Astrocyte (in vitro differentiated cells and primary cell): ENCODE measurements at places on chromosomes 11 and 22. TPM values are rescaled to one million over a fixed set of nuclear protein-coding genes. Genes with fewer than 3 reads are reported as not detected.

Gene ANO5
- total RNA-seq: 2.5 and 2.7 TPM in 2 replicates

Gene MS4A7
- not detected in 2 replicates for total RNA-seq

- no peak overlapping the region for H3K4me3 ChIP-seq
- H3K27me3 ChIP-seq: no peaks in the 10 kb centered on the region
- peak; percentile 91 for DNase-seq
- H3K27ac ChIP-seq: no peak overlapping the region
- no peaks in the 10 kb centered on the region for H3K36me3 ChIP-seq
Measured at GRCh38 chr22:43777286-43777685, 34.8 kb downstream of the EFCAB6 start.

DNA sequence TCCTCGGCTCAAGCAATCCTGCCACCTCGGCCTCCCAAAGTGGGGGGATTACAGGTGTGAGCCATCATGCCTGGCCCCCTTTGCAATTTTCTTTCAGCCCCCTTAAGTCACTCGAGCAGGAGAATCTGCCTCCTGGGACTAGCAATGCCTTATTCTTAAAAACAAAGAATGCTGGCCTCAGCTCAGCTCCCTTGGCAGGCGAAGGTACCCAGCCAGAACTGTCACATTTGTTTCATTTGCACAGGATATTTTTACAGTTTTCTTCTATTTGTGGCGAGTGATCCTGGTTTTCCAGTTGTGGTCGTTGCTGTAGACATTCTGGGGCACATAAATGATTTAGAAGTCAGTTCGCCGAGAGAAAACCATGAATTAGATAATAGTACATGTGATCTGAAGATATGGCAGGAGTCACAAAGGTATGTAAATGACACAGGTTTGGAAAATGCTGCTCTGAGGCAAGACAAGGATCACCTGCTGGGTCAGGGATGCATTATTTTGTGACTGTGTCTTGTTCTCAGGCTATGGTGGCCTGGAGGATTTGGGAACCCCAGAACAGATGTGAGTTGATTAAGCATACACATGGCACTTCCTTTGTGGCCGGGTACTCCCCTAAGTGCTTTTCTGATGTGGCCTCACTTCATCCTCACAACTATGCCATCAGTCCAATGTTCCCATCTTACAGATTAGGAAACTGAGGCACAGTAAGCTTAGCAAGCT, 51.2 kb upstream of the SLC22A12 start:
- peaks cover 3% of the 10 kb centered on the region for H3K4me1 ChIP-seq
- H3K4me3 ChIP-seq: no peak overlapping the region
- DNase-seq: no peak

- peak; percentile 53 for DNase-seq
- H3K4me1 ChIP-seq: no peaks in the 10 kb centered on the region
- H3K36me3 ChIP-seq: no peaks in the 10 kb centered on the region
- H3K4me3 ChIP-seq: no peak overlapping the region
- no peak overlapping the region for H3K27ac ChIP-seq
Measured at GRCh38 chr22:26406118-26406517, 22.9 kb upstream of the ASPHD2 start.

GRCh38 chr11:33256031-33256812, 959 bp upstream of the HIPK3 start:
- H3K4me1 ChIP-seq: peaks cover 6% of the 10 kb centered on the region
- no peaks in the 10 kb centered on the region for H3K27me3 ChIP-seq
- no peaks in the 10 kb centered on the region for H3K36me3 ChIP-seq
- no peak for DNase-seq

- no peaks in the 10 kb centered on the region for H3K4me1 ChIP-seq
- no peaks in the 10 kb centered on the region for H3K36me3 ChIP-seq
- no peak for DNase-seq
- no peak overlapping the region for H3K4me3 ChIP-seq
- H3K27ac ChIP-seq: no peak overlapping the region
Measured at GRCh38 chr11:87116185-87116584, 78.5 kb downstream of the TMEM135 start.

GRCh38 chr22:26839216-26839615, 181.8 kb downstream of the MIAT start:
- H3K4me3 ChIP-seq: no peak overlapping the region
- H3K4me1 ChIP-seq: peaks cover 6% of the 10 kb centered on the region
- H3K27me3 ChIP-seq: no peaks in the 10 kb centered on the region
- no peak for DNase-seq

- no peak overlapping the region for H3K4me3 ChIP-seq
- no peaks in the 10 kb centered on the region for H3K27me3 ChIP-seq
- DNase-seq: no peak
- no peaks in the 10 kb centered on the region for H3K4me1 ChIP-seq
Measured at GRCh38 chr22:24087071-24087795, 76.1 kb downstream of the CABIN1 start.

GRCh38 chr11:38680166-38680565, 2082.1 kb upstream of the RAG2 start:
- H3K4me3 ChIP-seq: no peak overlapping the region
- H3K27ac ChIP-seq: no peak overlapping the region
- H3K36me3 ChIP-seq: no peaks in the 10 kb centered on the region
- DNase-seq: no peak
- no peaks in the 10 kb centered on the region for H3K4me1 ChIP-seq
- no peaks in the 10 kb centered on the region for H3K27me3 ChIP-seq

DNA sequence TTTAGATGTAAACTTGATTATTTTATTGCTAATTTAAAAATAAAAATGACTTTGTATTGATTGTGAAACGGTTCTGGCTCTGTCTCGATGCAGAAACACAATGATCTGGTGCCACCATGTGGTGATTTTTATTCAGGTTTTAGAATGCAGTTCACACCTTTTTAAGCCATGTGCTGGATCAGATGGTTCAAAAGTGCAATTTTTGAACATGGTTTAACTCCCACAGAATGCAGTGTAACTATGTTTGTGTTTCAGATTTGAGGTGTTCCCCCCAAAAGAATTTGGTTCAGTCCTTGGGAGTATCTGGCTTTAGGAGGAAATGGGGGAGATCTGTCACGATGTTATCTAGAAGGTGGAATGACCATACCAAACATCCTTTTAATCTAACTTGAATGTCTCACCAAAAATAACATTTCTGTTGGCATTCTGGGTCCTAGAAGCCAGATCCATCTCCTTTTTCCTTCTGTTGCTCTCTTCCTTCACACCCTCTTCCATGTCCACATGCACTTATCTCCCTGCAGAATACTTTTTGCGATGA, 7.9 kb downstream of the MRPL16 start:
- no peaks in the 10 kb centered on the region for H3K4me1 ChIP-seq
- H3K36me3 ChIP-seq: peaks cover 18% of the 10 kb centered on the region
- H3K27ac ChIP-seq: no peak overlapping the region
- no peak overlapping the region for H3K4me3 ChIP-seq
- H3K27me3 ChIP-seq: no peaks in the 10 kb centered on the region
- peak; percentile 32 for DNase-seq

DNA sequence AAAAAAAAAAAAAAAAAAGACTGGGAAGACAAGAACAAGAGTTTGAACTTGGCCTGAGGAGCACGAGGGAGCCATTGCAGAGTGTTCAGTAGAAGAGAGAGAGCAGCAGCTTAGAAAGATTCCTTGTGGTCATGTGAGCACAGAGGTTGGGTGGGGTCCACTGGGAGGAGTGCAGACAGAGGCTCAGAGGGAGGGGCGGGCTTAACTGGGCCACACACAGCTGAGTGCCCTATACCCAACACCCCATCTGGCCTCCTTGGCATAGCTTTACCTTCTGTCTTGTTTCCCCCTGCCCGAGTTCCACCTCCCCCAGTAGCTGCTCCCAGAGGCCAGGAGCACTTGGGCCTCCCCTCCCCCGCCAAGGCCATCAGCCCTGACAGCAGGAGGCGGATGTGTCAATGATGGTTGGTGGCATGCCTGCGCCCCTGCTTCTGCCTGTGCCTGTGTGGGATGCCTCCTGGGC, 12.1 kb downstream of the C11orf86 start:
- H3K27ac ChIP-seq: no peak overlapping the region

DNA sequence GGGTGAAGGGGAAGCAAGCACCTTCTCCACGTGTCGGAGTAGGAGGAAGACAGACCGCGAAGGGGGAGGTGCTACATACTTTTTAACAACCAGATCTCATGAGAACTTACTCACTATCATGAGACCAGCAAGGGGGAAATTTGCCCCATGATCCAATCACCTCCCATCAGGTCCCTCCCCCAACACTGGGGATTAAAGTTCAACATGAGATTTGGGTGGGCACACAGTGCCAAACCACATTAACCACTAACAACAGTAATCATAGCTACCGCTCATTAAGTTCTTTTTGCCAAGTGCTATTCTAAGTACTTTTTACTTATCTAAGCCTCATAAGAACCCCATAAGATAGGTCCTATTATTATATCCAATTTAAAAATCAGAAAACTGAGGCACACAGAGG, 450.5 kb upstream of the DDI1 start:
- no peak overlapping the region for H3K27ac ChIP-seq
- H3K4me1 ChIP-seq: peaks cover 14% of the 10 kb centered on the region
- H3K36me3 ChIP-seq: no peaks in the 10 kb centered on the region
- DNase-seq: no peak
- no peak overlapping the region for H3K4me3 ChIP-seq

DNA sequence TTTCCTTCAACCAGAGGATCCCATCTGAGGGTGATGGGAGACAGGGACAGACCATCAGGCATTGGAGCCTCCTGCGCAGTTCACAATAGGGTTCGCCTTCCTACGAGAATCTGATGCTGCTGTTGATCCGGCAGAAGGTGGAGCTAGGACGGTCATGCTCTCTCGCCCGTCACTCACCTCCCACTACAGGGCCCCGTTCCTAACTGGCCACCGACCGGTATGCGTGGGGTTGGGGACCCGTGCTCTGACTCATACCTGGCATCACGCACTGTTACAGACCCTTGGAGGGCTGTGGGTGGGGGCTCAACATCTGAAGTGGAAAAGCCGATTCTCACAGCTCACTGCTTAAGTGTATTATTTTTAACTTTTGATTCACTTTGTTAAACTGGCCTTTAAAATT, 402.3 kb downstream of the BRD1 start:
- no peak for DNase-seq
- H3K4me3 ChIP-seq: no peak overlapping the region
- no peaks in the 10 kb centered on the region for H3K36me3 ChIP-seq

DNA sequence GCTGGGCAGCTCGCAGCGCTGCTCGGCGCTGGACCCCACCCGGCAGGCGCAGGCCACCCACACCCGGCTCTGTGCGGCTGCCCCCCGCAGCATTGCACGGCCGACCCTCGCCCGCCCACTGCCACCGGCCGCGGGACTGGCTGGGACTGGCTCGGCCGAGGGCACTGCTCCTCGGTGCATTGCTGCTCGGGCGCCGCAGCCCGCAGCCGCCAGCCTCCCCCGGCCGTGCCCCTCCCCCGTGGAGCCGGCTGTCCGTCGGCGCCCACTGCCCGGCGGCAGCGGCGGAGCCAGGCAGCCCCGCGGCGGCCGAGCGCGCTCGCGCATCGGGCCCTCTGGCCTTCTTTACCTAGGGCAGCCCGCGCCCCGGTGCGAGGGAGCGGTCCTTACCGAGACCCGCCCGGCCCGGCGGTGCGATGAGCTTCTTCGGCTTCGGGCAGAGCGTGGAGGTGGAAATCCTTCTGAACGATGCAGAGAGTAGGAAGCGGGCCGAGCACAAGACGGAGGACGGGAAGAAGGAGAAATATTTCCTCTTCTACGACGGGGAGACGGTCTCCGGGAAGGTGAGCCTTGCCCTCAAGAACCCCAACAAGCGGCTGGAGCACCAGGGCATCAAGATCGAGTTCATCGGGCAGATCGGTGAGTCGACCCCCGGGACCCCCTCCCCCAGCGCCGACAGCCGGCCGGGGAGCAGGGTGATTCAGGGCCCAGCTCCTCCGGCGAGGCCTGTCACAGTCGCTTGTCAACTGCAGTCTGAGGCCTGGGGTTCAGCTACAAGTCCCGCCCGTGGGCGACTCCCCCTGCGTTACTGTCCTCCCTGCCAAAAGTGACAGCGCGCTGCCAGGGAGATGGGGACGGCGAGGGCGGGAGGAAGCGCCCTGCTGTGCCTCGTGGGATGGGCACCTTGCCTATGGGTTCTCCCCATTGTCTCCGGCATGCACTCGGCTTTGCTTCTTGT, 516 bp downstream of the VPS26B start:
- H3K27me3 ChIP-seq: no peaks in the 10 kb centered on the region
- H3K36me3 ChIP-seq: peaks cover 5% of the 10 kb centered on the region

DNA sequence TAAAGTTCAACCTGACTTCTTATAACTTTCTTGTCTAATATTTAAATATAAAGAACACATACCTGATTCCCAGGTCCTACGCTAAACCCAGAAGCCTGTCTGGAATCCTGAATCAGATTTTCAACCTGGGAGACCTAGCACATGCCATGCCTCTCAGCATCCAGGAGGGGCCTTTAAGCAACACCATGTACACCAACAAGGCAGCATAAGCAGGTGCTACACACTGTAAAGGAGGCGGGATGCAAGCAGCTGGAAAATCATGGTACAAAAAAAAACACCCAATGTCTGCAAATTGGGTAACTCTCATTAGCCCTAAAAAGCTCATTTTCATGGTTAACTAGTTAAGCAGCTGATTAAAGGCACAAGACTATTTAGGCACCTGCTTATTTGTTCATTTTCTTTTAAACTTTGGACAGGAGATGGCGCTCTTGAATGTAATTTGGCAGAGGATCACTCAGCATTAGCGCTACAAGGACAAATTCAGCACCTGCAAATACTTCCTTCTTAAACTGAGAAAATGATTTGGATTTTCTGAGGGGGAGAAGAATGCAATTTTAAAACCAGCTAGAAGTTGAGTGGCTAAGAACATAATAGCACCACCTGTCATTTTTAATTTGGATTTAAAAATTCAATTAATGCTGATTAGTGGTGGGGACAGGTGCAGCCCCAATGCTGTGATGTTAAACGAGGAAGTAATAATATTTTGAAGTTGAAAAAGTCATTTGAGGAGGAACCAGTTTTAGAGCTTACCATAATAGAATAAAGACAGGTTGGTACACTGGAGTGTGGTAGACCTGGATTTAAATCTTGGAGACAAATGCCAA, 104.0 kb downstream of the FAR1 start:
- H3K27ac ChIP-seq: no peak overlapping the region
- peaks cover 7% of the 10 kb centered on the region for H3K27me3 ChIP-seq
- no peaks in the 10 kb centered on the region for H3K36me3 ChIP-seq
- H3K4me3 ChIP-seq: no peak overlapping the region
- peak; percentile 38 for DNase-seq

GRCh38 chr11:76686261-76687079, 15.9 kb upstream of the LRRC32 start:
- H3K4me1 ChIP-seq: no peaks in the 10 kb centered on the region
- H3K27me3 ChIP-seq: peaks cover 6% of the 10 kb centered on the region
- no peaks in the 10 kb centered on the region for H3K36me3 ChIP-seq
- DNase-seq: no peak
